ENCODE measurements at places on chromosomes 12 and 14.
A peak's percentile ranks its signal among the peaks of the same experiment; 100 is the strongest.

DNA sequence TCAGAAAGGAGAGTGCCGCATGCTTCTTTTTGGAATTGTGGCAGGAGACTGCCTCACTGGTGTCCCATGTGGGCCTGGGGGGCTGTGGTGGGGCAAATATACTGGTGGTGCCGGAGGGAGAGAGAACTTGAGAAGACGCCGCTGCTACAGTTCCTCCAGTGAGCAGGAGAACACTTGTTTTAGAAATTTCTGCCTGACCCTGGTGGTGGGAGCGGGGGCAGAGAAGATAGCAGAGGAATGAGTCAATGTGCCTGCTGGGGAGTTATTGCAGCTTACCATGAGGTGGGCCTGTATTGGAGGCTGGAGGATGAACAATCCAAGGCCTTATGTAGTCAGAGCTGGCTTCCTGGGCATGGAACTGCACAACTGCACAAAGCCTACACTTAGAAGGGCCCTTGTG lies 211.8 kb downstream of the SNAPC1 start:
- DNase-seq = no peak

- peak; percentile 14 for DNase-seq
Observed at GRCh38 chr12:44286336-44286735, 450.5 kb downstream of the TMEM117 start.

DNA sequence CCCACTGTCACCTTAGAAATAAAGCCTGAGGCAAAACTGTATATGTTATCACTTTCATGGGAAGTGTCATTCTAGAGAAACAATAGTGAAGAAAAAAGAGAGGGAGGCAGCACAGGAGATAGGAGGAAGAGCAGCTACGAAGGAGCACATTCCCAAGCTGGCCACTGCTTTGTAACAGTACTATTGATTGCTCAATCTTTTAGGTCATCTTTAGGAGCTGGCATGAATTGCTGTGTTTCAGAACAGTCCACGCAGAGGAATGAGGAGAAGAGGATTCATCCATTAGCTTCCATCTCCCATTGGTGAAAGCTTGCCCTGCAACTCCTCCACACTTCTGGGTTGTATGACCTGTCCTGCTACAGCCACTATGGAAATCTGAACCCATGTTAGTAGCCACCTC lies 372.5 kb upstream of the DDHD1 start:
- no peak for DNase-seq

DNA sequence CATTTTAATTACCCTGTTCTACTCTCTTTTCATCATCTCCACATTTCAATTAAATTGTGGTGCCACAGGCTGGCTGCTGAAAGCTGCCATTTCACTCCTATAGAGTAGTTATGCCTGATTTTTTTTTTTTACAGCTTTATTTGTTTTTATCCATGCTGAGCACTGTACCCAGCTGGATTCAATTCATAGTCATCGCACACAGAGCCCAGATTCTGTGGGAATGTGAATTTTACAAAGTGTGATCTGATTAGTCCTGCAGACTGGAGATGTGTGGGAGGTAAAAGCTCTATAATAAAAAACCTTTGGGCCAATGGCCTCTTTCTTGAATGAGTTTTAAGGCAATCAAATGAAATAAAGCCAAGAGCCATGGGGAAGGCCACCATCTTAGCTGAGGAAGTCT lies 190.2 kb downstream of the ANO4 start:
- no peak for DNase-seq

GRCh38 chr12:68894276-68894855 lies 38.6 kb downstream of the CPM start:
- DNase-seq = no peak

DNA sequence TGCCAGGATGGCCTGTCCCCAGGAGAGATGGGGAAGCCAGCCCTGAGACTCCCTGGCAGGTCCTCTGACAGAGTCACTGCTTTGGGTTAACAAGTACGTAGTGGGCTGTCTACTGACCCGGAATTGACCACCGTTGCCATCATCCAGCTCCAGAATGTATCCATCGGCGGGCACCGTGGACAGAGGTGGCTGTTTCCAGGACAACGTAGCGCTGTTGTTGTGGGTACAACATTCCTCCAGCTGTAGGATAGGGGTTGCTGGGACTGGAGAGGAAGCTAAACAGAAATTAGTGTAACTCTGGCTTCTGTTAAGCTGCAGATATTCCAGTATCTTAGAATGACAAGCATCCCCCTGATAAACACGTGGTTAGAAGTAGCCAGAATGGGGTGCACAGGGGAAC lies 56.3 kb upstream of the PYGL start:
- DNase-seq = no peak

- peak; percentile 67 for DNase-seq
Observed at GRCh38 chr12:106226884-106227640, 20.8 kb downstream of the CKAP4 start.

GRCh38 chr12:28988325-28988704 lies 160.8 kb upstream of the FAR2 start:
- DNase-seq = no peak

DNA sequence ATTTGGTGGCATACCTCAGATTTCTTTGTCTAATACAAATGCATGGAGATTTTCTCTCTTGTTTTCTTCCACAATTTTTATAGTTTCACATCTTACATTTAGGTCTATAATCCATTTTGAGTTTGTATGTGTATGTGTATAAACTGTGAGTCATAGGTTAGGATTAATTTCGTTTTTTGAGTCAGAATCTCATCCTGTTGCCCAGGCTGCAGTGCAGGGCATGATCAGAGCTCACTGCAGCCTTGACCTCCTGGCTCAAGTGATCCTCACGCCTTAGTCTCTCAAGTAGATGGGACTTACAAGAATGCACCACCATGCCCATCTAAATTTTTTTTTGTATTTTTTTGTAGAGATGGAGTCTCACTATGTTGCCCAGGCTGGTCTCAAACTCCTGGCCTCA lies 71.6 kb downstream of the OTOGL start:
- no peak for DNase-seq

DNA sequence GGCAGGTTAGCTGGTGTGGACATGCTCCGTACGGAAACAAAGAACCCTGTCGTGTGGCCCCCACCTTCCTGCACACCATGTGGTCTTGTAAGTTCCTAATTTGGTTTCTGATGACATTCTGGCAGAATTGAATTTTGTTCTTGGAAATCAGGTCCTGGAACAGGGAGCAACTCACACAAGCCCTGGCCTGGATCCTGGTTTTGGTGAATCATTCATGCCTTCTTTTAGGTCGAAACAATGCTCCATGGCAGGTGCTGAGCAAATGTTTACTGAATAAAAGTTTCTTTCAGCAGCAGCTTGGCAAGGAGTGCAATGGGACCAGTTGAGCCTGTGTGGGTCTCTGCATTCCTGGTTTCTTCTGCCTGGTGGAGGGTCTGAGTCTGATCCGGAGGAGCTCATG lies 978.4 kb downstream of the BCL11B start:
- DNase-seq = no peak

- DNase-seq = no peak
Observed at GRCh38 chr14:50600849-50601248, 40.9 kb downstream of the ATL1 start.

GRCh38 chr12:26524862-26525465 lies 308.0 kb downstream of the ITPR2 start:
- DNase-seq = peak; percentile 43

DNA sequence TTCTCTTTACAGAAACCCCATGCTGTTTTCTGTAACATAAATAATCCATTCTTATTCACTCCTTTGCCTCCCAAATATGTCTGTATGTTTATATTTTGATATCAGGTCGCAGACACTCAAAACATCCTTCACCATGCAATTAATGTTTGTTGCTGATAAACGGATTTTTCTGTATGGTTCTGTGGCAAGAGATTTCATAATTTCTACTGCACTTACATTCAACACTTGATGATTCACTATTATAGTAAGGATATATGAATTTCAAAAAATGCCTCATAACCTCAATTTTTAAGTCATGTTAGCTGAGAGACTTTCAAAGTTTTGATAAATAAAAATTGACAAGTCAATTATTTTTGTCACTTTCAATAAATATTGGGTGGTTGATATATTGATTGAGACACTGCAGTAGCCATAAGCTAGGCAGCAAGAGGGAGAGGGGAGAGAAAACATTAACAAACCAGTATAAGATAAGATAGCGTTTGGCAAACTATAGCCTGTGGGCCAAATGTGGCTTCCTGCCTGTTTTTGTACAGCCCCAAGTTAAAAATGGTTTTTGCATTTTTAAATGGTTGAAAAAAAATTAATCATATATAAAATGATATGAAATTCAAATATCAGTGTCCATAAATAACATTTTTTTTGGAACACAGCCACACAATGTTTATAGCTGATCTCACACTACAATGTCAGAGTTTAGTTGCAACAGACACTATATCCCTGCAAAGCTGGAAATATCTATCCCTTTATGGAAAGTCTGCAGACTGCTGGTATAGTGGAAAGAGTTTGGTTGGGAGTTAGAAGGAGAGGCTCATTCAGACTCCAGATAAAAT lies 18.3 kb downstream of the ALDH6A1 start:
- no peak for DNase-seq

GRCh38 chr14:35252451-35252868 lies 39.7 kb upstream of the PSMA6 start:
- no peak for DNase-seq

DNA sequence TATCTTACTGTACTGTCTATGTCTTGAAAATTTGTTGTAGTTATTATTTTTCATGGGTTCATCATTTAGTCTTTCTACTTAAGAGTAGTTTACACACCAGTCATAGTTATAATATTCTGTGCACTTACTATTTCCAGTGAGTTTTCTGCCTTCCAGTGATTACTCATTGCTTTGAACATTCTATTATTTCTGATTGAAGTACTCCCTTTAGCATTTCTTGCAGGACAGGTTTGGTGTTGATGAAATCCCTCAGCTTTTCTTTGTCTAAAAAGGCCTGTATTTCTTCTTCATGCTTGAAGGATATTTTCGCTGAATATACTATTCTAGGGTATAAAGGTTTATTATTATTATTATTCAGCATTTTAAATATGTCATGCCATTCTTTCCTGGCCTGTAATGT lies 66.8 kb downstream of the TSPAN8 start:
- no peak for DNase-seq

DNA sequence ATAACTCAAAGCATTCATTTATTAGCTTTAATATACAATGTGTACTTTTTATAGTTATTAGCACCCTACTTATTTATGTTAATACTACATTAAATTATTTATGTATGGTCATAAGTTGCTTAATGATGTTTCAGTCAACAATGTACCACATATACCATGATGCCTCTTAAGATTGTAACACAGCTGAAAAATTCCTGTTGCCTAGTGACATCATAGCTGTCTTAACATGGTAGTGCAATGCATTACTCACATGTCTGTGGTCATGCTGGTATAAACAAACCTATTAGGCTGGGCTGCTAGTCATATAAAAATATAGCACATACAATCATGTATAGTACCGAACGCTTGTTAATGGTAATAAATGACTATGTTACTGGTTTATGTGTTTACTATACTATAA lies 120.4 kb downstream of the ANO6 start:
- DNase-seq = peak; percentile 47

GRCh38 chr12:111596985-111597830 lies 1.9 kb downstream of the ATXN2 start:
- DNase-seq = peak; percentile 84

DNA sequence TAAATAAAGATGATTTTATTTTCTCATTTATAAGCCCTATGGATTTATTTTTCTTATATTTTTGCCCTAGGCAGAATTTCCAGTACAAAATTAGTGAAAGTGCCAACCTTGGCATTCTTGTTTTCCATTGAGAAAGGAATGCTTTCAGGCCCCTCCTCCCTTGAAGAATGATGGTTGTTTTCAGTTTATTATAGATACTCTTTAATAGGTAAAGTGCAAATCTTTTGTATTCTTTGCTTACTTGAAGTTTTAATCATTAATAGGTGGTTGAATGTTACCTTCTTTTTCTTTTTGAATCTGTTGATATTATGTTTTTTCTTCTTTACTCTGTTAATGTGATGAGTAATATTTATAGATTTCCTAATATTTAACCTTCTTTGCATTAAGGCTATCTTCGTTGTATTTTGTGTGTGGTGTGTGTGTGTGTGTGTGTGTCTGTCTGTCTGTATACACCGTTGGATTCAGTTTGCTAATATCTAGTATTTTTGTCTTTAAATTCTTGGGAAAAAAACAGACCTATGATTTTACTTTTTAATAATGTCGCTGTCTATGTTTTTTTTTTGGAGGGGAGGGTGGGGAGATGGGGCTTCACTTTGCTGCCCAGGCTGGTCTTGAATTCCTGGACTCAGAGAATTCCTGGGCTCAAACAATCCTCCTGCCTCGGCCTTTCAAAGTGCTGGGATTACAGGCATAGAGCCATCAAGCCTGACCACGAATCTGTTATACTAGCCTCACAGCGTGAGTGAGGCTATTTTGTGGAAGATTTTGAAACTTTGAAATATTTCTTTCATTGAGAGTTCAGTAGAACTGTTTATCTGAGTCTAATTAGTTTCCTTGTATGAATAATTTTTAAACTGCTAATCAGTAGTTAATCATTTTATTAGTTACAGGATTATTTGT lies 13.5 kb downstream of the SRGAP1 start:
- DNase-seq = no peak

DNA sequence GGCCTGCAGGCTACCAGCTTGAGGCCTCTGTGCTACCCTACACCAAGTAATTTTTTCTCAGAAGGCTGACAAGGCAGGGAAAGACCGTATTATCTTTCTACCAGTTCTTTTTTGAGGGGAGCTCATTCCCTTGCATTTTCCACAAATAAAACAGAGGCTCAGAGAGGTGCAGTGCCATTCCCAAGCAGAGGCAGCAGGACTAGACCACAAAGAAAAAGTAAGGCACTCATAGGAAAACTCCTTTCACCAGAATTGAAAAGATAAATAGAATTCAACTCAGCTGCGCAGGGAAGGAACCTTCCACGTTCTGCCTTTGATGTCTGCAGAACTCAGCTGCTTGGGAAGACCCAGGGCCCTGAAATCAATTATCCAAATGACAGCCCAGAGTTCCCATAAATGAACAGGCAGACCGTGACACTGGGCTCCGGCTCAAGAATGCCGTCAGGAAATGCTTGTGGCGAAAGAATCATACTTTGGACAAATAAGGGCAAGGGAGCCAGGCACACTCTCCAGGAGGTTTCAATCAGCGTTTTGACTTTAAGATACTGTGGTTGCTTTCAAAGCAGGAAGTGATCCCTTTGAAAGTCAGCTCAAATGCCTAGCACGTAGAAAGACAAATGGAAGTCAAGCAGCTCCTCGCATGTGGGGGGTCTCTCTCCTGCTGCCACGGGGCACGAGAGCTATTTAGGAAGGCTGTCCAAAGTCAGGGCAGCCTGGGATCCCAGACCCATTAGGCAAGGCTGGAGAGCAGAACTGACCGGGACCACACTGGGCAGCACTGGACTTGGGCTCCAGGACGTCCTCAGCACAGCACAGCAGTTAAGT lies 14.0 kb downstream of the KCTD10 start:
- peak; percentile 69 for DNase-seq

DNA sequence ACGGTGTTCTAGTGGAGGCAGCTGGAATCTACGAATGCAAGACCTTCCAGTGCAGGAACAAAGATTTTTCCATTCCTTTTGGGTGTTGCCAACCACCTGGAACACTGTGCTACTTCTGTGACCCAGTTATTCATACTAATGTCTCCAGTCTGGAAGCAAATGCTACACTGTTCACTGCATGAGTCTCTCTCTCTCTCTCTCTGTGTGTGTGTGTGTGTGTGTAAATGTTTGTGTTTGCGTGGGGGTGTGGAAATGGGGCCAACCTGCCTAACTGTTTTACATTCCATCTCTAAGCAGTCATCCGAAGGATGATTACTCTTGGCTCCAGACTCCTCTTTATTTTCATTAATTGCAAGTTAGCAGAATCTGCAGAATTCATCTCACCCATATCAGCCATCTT lies 29.9 kb upstream of the YBX3 start:
- DNase-seq = no peak
